ENCODE measurements at places on chromosomes 3 and 15.

DNA sequence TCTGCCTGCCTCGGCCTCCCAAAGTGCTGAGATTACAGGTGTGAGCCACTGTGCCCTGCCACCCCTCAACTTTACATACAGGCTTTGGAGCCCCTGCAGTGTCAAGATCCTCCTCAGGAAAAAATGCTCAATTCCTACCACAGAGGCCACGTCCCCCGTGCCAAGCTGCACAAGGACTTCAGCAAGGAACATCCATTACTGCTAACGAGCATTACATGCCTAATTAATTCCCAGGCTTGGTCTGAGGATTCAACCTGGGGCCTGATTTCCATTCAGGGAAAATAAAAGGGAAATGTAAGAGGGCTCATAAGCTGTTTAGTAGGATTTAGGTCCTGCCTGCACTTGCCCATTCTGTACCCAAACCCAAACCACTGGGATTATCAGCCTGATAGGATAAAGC, 161.4 kb downstream of the RAB11A start:
- DNase-seq, result no peak

- DNase-seq, result no peak
Measured at GRCh38 chr3:142560118-142560517, 18.4 kb downstream of the ATR start.

- no peak for DNase-seq
Measured at GRCh38 chr3:11991751-11992150, 12.4 kb upstream of the SYN2 start.

DNA sequence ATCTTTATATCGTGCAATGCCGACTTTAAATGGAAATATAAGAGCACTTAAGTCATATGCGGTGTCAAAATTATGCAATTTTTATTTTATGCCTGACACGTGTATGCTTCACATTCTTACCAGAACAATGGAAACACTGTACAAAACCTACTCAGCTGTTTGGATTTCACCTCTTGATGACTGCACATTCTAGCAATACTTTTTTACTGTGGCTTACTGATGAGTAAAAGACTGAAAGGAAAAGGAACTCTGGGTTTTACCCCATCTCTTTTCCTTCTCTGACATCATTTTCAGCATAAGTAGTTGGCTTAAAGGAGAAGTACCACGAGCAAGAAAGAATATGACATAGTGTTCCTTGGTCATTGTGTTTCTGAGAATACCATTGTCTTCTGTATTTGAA, 142.8 kb downstream of the POLR2M start:
- DNase-seq, result peak; percentile 15

GRCh38 chr15:42060797-42061196, 33.6 kb downstream of the PLA2G4D start:
- DNase-seq, result no peak

- DNase-seq, result no peak
Measured at GRCh38 chr3:133393691-133394474, 6.0 kb upstream of the BFSP2 start.

- no peak for DNase-seq
Measured at GRCh38 chr3:25566358-25566920, 98.3 kb downstream of the TOP2B start.

- DNase-seq, result no peak
Measured at GRCh38 chr15:94297558-94297957, 66.2 kb downstream of the MCTP2 start.

DNA sequence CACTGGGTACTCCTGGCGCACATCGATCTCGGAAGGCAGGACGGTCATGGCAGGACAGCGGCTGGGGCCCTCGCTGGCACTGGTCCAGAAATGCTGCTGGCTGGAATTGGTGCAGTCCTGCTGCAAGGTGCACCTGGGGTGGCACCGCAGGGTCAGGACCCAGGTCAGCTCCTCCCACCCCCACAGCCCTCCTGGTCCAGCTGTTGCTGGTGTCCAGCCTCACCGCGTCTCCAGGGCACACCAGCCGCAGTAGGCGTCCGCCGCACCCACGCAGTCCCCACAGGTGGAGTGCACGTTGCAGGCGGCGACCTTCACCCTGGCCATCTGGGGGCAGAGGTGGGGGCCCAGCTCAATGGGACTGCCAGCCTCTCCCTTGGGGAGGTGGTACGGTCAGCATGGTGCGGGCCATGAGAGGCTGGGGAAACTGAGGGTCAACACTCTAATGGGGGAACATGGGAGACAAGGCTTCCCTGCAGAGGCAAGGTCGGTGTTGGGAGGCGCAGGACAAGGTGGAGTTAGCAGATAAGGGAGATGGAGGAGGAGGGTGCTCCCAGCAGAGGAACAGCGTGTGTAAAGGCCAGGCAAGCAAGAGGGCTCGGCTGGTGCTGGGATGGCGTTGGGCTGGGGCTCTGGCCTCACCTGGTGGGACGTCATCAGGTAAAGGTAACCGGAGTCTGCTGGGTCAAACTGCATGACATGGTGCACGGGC, 20.4 kb downstream of the PLXND1 start:
- no peak for DNase-seq

- DNase-seq, result no peak
Measured at GRCh38 chr15:62969442-62970089, 73.0 kb upstream of the TPM1 start.

- DNase-seq, result peak; percentile 88
Measured at GRCh38 chr3:184368586-184369183, 7.2 kb downstream of the POLR2H start.

DNA sequence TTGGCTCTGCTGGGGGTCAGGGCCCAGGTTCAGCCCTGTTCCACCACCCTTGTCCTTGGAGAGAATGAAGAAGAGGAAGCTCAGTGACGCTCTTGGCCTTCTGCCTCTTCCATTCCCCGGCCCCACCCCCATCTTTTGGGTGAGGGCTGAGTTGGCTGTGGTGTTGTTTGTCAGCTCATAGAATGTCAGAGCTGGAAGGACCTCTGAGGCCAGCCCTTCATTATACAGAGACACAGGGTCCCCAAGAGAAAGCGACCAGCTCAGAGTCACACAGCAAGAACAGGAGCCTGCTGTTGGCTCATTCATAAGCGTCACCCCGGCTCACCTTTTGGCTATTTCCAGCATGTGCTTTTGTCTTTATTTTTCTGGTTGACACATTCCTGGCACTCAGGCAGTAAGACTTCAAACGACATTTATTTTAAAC, 68.2 kb downstream of the AAGAB start:
- peak; percentile 41 for DNase-seq

DNA sequence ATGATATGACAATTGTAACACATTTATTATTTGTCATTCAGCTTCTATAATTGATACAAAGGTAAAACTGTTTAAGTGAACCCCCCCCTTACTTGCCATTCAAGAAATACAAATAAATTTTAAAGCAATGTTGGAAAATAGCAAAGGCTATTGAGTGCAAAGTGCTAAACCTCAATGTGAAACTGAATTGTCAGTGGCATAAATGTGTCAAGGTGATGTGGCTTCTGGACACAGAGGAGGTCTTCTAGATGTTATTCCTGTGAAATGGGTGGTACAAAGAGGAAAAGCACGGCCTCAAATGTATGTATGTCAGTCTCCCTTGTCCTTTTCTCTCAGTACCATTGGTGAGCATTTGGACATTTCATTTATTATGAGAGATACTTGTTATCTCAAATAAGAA, 149.4 kb downstream of the MCTP2 start:
- DNase-seq, result no peak

DNA sequence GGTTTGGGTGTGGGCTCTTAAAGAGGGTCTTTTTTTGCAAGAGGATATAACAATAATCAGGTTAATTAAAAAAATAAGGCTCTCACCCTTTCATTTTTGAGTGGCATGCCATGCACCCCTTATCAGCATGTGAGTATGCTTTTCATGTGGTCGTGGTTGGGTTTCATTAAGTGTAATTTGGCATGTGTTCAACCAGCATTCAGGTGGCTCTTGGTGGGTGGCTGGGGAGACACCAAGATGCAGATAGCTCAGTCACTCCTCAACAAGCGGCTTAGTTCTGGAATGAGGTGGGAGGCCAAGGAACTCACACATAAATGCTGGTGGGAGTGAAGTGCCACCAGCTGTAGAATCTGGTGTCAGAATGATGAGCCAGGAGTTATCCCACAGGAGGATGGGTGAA, 66.8 kb downstream of the FLNB start:
- no peak for DNase-seq

DNA sequence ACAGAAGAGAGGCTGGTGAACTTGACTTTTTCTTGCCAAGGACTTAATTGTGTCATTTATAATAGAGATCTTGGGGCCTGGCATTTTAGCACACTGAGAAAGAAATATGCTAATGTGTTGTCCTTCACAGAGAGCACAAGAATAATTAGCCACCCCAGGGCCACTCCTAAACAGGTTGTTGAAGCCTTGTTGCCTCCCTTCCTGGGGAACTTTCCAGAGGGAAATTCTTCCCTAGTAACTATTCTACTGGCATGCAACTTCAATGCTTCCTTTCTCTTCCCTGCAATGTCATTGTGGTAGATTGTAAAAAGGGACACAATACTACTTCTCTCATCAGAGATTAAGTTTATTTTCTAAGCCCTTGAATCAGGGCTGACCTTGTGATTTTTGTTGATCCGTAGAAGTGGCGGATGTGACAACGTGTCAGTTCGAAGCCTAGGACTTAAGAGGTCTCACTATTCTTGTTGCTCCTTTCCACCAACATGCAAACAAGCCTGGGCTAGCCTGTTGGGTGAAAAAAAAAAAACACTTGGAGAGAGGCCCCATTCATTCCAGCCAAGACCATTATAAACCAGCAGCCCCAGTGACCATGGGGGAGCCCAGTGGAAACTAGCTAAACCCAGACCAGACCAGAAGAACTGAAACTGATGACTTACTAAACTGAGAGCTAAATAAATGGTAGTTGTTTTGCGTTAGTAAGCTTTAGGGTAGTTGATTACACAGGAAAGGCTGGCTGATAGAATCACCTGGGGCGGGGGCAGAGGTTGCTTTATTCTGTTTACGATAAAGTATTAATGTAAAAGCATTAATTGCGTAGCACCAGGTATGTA, 287.2 kb downstream of the SHQ1 start:
- no peak for DNase-seq

GRCh38 chr3:59531066-59531745, 481.4 kb upstream of the CFAP20DC start:
- DNase-seq, result peak; percentile 42

GRCh38 chr3:15064299-15064834, 748 bp downstream of the MRPS25 start:
- peak; percentile 44 for DNase-seq
